ENCODE measurements at places on chromosomes 1 and 21.

- no peak for DNase-seq
Observed at GRCh38 chr1:153742411-153743142, 14.7 kb downstream of the INTS3 start.

DNA sequence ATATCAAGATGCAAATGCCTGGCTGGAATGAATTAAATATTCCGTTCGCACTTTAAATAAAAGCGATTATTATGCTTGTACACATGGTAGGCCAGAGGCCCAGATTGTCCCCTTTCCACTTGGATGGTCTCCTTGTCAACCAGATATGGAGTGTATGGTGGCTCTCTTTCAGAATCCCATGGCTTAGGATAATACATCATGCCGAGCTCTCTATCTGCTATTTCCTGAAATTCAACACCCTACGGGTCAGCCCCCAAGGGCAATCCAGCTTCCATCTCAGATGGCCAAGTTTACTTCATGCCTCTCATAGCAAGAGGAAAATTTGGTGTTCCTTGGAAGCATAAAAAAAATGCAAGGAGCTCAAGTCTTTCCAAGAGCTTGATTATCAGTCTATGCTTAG is 25.4 kb upstream of the FMO1 start:
- DNase-seq, result no peak

GRCh38 chr1:36911561-36912364 is 122.6 kb downstream of the GRIK3 start:
- no peak for DNase-seq

GRCh38 chr1:57850176-57850940 is 426.5 kb upstream of the DAB1 start:
- DNase-seq, result no peak

DNA sequence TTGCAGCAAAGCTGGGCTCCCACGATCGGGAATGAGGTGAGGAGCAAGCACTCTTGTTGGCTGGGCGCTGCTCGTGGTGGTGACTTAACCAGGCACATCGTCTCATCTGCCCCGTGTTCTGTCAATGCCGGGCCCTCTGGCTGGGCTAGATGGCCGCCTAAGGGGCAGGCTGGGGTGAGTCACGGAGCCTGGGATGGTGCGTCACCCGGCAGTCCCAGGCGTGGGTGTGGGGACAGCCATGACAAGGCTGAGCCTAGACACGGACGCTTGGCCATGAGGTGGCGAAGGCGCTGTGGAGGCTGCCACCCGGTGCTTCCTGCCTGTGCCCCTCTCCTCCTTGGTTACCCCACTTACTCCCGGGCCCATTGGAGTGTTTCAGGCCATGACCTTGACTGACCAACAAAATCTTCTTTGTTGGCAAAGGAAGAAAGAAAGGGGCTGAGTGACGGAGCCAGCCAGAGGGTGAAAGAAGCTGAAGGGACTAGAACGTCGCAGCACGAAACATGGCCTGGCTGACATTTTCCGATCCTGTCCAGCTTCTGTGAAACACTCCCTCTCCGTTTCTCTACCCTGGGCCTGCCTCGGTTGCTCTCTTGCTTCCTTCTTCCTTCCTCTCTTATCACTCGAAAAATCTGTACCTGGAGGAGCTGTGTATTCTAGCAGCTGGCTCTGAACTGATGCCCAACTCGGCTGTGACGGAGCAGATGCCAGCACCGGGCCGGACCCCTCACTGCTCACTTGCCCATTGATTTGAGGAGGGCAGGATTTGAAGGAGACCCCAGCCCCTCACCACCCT is 596 bp downstream of the CD247 start:
- DNase-seq, result peak; percentile 84

GRCh38 chr1:212699625-212700222 is at the start of gene BATF3:
TSS of gene BATF3 (minus strand) at chr1:212699840. CDS start at chr1:212699762, 78 bp downstream.
- peak; percentile 52 for DNase-seq

GRCh38 chr1:199834711-199835110 is 192.8 kb upstream of the NR5A2 start:
- no peak for DNase-seq

GRCh38 chr1:80542231-80542630 is 1258.5 kb upstream of the ADGRL2 start:
- DNase-seq, result no peak

DNA sequence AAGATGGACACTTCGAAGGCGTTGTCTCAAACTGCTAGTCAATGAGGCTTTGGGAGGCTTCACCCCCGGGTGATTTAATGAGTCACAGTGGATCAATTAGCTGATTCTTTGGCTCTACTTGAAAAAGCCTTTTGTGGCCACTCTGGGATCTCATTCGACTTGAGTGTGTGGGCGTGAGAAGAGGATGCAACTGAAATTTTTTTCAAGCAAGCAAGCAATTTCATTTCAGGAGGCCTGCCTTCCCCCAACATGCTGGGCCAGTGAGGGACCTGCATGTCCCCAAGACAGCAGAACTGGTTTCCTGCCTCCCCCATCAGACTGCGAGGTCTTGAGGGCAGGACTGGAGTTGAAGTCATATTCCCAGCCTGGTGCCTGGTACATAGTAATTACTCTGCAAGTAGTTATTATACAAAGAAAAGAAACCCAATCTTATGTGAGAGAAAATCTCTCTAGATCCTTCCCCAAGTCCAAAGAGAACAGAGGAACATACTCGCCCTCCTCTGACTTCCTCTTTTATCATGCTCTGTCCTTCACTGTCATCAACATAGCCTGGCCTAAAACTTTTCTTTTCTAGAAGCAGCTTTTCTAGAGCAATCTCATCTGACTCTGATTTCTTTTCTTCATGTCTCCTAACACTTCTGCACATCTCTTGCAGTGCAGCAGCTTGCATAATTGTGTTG is 22.7 kb downstream of the SYT6 start:
- no peak for DNase-seq

- DNase-seq, result no peak
Observed at GRCh38 chr1:34192621-34193020, 15.9 kb downstream of the C1orf94 start.

- DNase-seq, result no peak
Observed at GRCh38 chr1:10598389-10598702, 123.6 kb downstream of the PEX14 start.

DNA sequence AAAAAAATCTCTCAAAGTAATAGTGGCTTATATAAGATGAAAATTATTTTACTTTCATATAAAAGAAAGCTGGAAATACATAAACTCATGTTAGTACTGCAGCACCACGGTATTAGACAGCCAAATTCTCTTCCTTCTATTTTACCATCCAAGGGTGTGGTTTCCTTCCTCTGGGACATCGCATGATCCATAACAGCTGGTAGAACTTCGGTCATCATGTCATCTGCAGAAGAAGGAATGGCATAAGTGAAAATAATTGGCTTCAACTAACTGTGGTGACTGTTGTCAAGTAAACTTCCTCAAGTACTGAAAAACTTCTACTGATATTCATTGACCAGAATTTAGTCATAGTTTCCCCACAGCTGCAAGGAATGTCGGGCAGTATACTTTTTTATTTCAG is 28.3 kb upstream of the IFI44L start:
- DNase-seq, result no peak

- no peak for DNase-seq
Observed at GRCh38 chr1:84259376-84259775, 42.1 kb upstream of the SAMD13 start.

DNA sequence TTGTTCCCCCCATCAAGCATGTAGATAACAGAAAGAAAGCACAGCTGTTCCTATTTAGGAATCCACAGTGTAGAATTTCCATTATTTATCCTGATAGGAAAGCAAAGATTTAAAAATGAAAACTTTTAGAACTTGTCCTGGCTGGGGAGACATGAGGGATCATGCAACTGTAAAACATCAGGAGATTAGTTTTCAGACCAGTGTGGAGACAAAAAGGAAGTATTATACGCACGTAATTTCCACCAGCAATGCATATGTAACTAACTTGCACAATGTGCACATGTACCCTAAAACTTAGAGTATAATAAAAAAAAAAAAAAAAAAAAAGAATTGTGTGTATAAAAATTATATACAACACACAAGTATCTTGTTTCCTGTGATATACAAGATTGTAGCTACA is 172.4 kb downstream of the NEGR1 start:
- no peak for DNase-seq

DNA sequence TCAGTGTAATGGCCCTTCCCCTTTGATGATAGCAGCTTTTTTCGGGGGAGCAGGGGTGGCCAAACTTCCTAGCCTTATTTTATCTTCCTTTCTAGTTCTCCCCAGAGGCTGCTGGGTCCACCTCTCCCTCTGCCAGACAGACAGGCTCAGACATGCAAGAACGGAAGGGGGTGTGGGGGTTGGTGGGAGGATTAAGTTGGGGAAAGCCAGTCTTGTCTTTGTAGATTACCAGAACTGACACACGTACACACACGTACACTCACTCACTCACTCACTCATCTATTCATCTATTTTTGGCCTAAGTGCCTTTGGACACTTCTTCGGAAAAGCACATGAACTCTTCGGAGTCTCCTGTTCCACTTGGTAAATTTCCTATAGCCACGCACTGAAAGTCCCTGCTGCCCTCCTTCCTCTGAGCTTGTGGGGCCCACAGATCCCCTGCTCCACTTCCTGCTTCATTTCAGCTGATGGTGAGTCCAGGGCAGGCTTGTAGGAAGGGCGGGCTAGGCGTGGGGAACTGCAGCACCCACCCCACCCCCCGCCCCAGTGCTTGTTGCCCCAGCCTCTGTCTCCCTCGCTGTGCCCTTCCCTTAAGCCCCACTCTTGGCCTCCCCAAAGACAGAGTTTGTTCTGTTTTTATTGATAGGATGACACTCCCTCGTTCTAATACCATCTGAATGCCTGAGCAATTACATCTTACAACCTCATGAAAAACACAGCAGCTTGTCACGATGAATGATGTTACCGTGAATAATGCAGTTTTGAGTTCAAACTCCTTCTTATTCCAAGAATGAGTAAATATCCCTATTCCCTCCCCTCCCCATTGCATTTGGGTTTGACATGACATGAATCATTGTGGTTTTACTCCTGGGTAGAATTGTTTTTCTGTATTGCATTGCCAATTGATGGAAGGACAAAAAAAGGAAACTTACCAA is 60.7 kb upstream of the ATP5PO start:
- peak; percentile 60 for DNase-seq

- DNase-seq, result no peak
Observed at GRCh38 chr1:162458236-162458635, 39.4 kb upstream of the UHMK1 start.

- DNase-seq, result no peak
Observed at GRCh38 chr1:216221260-216221700, 202.0 kb downstream of the USH2A start.

GRCh38 chr1:85705940-85706339 is 2.3 kb downstream of the ZNHIT6 start:
- DNase-seq, result no peak

DNA sequence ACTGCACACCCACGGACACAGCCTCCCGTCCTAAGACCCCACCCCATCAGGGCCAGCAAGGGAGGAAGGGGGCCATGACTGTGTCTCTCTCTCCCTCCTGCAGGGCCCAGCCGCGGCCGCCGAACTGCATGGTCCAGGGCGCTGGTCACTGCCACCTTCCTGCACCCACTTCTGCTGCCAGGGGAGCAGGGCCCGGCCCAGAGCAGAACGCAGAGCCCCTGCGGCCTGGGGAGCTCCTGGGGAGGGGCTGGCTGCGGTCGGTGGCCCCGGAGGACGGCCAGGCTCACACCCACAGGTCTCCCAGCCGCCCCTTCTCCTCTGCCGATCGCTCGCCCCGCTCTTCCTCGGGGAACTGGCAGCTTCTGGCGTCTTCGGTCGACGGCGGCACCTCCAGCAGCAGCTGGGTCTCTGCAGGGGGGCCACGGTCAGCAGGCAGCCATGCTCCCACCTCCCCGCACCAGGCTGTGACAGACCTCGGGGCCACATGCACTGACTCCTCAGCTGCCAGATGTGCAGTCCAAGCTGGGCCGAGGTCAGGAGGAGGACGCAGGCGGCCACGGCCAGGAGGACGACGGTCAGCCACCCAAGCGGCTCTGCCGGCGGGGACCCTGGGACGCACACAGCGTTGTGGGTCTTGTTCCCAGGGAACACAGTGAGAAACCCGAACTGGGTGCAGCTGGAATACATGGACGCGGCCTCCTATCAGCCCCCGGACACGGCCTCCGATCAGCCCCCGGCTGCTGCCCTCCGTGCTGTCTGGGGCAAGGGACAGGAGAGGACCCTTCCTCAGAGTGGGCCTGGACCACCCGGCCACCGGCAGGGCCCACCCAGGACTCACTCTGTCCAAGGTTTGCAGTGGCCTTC is 2.6 kb downstream of the TNFRSF18 start:
- no peak for DNase-seq

DNA sequence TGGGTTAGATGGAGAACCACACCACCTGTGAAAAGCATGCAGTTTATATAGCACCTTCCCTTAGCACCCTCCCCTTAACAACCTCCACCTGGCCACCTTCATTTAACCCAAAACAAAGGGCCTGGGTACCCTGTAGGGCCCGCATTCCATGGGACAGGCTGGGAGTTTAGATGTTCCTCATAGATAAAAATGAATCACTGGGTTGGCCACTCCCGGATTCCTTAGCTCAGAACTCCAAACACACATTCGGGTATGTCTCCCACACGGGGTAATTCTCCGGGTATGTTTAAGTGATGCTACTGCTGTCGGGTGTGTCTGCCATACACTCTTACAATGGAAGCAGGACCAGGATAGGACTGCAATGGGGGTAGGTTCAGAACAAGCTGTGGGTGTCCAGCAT is 43.9 kb upstream of the FOXO6 start:
- no peak for DNase-seq

DNA sequence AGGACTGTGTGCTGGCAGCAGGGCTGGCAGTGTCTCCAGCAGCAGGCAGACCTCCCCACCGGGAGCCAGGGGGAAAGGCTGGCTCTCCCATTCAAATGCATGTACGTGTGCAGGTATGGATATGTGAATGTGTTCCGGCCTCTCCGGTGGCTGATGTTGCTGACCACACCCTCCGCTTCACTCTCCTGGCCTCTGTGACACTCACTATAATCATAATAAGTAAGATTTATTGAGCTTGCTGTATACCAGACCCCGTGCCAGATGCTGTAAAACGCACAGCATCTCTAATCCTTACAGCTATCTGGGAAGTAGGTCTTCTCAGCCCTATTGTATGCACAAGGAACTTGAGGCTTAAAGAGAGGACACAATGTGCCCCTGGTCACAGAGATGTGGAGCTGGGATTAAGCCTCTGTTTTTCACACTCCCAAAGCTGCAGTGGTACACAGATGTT is 20.5 kb upstream of the ARTN start:
- DNase-seq, result no peak

- DNase-seq, result no peak
Observed at GRCh38 chr1:184820956-184821355, 66.3 kb upstream of the EDEM3 start.

DNA sequence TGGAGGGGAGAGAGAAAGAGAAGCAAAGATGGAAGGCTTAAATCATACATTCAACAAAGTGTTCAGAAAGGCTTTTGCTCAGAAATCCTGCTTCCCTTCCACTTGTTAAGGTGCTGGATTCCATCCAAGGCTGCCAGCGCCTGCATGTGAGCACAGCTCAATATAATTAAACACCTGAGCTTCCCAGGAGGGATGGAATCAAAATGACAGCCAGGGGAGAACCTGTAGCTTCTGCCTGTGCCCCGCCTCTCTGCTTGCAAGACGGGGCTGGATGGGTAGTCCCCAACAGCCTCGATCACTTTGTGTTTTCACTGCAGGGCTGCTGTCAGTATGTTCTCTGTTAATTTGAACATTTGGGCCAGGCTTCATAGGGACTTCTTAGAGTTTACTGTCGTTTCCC is 225.7 kb downstream of the KCNH1 start:
- DNase-seq, result no peak

All from CD4-positive, alpha-beta T cell treated with Interleukin-12 subunit alpha and Interleukin-12 subunit beta, for 1 hour (primary cell).